ENCODE measurements at places on chromosomes 1 and 21.

DNA sequence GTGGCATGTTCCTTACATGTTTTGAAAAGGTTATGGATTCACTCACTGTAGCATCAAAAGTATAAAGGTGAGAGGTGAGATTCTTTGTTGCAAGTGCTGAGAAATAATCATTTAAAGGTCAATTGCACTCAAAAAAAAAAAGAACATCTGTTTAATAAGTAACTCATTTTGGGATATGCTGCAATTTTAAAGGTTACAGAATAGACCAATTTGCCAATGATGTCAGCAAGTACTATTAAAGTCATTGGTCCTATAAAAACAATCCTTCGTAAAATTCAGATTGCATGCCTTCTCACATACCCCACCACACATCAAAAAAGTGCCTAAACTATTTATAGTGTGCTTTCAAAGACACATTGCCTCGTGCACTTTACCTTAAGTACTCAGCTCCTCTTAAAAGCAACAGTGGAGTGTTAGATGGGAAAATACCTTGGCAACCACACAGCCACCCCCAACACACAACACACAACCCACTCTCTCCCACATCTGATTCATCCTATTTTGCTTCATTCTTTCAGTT lies 218.2 kb upstream of the ADGRL2 start:
- DNase-seq, result no peak

GRCh38 chr21:44995343-44995941 lies 55.6 kb downstream of the SLX9 start:
- DNase-seq, result no peak

GRCh38 chr1:225509770-225510169 lies 81.9 kb upstream of the LBR start:
- DNase-seq, result no peak

DNA sequence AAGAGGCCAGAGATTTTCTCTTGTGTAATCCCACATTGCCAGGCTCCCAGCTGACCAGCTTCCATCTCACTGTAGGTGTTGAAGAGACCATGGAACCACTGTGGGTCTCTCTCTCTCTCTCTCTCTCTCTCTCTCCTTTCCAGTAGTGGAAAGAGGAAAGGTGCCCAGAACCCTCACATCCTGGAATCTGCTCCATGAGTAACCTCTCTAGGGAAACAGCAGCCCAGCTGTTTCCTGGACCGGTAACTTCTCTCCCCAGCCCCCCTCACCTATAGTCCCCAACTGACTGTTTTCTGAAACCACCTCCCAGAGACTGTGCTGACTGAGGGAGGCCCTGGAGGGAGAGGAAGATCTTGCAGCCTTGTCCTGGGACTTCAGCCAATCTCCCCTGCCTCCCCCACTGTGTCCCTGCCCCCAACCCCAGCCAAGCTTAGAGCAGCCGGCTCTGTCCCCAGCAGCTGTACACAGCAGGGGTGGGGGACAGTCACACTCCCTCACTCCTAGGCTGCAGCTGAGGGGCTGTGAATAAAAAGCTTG lies 20.6 kb upstream of the SLC45A3 start:
- no peak for DNase-seq
